Stimulated activated CD8-positive, alpha-beta memory T cell treated with anti-CD3 and anti-CD28 coated beads, Interleukin-2, amount 100 ng/mL, for 1 hour (primary cell): ENCODE measurements at places on chromosomes 7 and 10.

DNA sequence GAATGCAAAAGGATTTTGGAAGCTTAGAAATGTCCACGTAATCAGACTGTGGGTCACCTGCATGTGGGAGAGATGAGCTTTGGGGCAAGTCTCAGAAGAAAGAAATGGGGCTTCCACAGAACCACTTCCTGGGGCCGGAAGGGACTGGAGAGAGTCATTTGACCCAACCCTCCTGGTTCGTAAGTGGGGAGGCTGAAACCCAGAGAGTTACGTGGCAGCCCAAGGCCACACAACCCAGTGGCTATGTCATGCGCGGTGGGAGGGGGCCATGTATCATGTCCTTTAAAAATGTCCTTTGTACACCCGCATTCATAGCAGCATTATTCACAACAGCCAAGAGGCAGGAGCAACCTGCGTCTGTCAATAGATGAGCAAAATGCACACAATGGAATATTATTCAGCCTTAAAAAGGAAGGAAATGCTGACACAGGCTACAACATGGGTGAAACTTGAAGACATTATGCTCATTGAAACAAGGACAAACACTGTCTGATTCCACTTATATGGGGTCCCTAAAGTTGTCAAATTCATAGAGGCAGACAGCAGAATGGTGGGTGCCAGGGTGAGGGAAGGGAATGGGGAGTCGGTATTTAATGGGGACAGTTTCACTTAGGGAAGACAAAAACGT lies 15.1 kb downstream of the CAMK2B start:
- DNase-seq, result no peak

DNA sequence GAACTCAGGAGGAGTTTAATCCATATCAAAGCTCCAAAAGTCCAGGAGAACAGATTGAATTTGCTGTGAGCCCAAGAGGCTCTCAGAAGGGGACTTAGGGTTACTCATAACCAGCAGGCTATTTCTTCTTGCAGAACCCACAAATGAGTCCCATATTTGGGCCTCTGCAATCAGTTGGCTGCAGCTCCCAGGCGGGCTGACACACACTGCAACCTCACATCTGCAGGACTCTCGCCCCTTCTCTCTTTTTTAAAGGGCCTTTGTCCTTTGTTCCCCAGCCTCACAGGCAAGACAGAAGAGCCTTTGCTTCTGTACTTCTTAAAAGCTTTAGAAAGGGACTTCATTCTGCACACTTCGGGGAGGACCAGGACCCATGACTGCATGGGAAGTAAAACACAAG lies 26.7 kb downstream of the CREB3L2 start:
- DNase-seq, result no peak

DNA sequence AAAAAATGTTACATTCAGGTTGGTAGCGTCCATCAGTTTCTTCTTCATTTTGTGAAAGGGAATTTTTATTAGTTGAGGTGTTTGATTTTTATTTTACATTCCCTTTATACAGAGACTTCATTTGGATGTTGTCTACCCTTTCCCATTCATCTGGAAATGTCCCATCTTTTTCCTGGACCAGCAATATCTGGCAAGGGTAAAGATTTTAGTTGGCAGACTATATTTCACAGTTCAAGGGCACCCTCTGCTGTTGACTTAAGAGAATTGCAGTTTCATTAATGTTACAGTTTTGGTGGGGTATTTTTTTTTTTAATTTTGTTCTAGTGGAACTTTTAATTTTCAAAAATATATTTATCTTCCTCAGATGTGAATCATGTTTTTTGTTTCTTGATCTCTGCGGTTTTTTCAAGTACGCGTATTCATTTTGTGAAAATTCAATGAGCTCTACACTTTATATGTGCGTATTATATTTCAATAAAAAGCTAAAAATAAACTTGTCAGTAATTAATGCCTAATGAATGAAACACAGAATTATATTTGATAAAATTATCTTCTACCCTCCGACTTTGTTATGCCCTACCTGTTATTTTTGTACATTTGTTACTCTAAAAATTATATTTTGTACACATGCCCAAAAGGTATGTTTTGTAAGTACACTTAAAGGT lies 97.9 kb upstream of the KLF14 start:
- DNase-seq, result no peak

DNA sequence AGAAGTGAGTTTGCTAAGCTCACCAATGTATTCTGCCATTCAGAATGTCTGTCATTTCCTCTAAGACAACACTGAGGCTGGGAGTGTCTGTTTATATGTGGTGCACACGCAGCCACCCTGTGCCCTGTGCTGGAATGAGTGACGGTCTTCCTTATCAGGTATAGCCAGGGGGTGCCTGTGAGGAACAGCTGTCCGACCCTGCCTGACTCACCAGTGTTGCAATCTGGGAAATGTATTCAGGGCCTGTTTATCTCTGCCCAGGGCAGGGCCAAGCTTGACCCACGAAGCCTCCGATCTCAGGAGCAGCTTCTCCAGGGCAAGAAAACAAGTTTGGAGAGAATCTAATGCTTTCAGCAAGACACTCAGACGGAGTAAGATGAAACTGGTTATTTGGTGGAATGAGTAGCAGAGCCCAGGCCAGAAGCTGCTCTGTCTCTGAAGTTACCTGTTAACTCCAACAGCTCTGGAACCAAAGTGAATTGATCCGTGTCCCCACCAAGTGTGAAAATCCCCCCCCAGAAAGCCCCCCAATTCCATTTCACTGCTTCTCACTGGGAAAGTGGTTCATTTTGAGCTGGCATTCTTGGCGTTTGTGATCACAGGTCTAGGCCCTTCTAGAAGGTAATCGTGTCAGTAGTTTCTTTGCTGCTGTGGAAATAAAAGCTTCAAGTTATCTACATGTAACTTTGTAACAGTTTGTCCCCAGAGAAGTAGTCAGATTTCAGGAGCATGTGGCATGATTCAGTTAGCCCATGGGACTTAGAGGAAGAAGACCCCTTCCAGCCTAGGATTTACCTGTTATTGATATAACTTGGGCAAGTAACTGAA lies 6.1 kb upstream of the UBE2H start:
- no peak for DNase-seq

DNA sequence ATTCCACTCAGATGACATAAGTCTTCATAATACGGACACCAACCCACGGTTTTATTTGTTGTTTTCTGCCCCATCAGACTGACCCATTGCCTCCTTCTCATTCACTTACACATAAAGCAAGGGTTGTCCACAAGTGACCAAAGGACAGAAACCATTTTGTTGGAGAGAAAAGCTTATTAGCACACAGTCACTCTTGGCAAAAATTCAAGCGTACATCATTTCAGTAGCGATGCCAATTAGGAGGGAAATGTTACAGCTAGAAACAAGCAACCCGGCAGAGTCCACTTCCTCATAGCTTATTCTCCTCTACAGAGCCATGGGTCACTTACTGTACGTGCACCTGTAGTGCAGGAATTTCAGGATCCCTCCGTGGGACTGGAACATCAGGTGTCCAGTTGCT lies 23.0 kb downstream of the ABLIM1 start:
- no peak for DNase-seq
